ENCODE measurements at places on chromosomes 7 and 10.

DNA sequence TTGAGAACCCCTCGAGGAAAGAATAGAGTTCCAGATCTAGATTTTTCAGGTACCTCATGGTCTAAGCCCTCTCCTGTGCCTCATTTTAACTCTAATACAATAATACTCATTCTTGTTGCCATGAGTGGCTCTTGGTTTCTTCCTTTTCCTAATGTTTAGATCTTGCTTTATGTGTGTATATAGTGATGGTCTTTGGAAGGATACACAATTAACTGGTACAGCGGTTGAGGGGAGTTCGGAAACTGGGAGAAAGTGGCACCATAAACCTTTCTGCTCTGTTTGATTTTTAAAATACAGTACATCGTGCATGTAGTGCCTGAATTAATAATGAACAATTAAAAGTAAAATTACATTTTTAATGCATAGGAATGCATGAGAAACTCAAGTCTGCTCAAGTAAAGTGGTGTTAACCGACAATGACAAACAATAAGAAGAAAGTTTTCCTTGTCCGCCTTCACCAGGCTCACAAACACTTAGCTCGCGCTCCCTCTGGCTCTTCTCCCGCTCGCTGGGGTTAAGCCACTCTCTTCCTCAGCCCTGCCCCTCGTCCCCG lies 386 bp upstream of the EIF4EBP2 start:
- no peak for DNase-seq

- DNase-seq: peak; percentile 50
Observed at GRCh38 chr10:1654247-1654646, 83.1 kb downstream of the ADARB2 start.

- DNase-seq: no peak
Observed at GRCh38 chr7:24051651-24052050, 232.3 kb upstream of the NPY start.

GRCh38 chr7:45682836-45683555 lies 108.8 kb downstream of the ADCY1 start:
- no peak for DNase-seq

DNA sequence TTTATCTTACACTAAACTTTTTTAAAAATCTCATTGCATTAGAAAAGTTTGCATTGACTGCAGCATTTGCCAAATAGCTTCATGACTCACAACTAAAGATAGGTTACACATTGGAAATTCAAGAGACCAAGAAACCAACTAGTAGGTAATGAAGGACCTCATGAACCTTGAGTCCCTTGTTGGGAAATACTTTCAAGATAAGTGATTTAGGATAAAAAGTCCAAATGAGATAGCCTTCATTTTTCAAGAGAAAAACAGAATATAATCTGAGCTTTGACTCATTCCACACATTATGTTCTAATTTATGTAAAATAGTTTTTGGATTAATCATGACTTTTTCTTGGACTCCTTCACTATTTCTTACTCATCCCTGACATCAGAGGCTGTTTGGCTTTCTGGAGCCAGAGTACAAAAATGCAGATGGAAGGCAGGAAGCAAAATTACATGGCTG lies 13.1 kb upstream of the LIPF start:
- no peak for DNase-seq

- no peak for DNase-seq
Observed at GRCh38 chr7:108129018-108129965, 869 bp downstream of the LAMB4 start.

- no peak for DNase-seq
Observed at GRCh38 chr10:130443066-130443465, 306.9 kb downstream of the GLRX3 start.

DNA sequence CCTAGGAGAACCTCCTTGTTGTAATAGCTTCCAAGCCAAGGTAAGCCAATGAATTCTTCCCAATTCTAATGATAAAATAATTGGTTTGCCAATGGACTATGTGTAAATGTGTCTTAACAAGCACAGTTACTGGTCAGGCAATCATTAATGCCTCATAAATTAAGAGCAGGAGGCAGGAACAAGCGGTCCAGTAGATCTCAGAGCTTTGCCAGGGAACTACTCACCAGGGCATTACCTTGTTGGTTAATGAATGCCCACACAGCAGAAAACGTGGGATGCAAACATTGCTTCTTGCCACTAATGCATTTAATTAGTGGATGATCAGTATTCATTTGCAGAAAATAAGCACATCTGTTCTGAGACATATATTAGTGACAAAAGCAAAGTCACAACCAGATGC lies 26.7 kb upstream of the ZNF800 start:
- no peak for DNase-seq

GRCh38 chr10:129033790-129034272 lies 433.2 kb upstream of the MGMT start:
- DNase-seq: no peak

- DNase-seq: no peak
Observed at GRCh38 chr7:44244282-44244681, 43.5 kb downstream of the YKT6 start.

- no peak for DNase-seq
Observed at GRCh38 chr7:52944921-52945320, 90.5 kb upstream of the POM121L12 start.

- no peak for DNase-seq
Observed at GRCh38 chr7:157757211-157757610, 420.4 kb downstream of the DNAJB6 start.

DNA sequence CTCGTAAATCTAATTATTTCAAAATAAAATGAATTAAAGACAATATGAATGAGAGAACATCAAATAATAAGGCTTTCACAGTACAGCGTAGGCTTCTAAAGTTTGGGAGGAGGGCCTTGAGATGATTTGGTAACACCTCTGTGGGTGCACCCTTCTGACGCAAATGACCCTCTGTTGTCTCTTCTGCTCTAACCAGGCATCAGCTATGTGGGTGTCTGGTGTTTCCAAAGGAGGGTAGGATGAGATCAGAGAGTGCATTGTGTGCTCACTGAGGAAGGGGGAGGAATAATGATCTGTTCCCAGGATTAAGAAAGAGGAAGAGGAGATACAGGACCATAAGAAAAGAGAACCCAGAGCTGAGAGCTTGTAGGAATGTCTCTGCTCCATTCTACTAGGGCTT lies 420.4 kb downstream of the SDK1 start:
- no peak for DNase-seq

Measured in left forelimb (tissue), 1 donor.